ENCODE measurements at places on chromosomes 4 and X.

DNA sequence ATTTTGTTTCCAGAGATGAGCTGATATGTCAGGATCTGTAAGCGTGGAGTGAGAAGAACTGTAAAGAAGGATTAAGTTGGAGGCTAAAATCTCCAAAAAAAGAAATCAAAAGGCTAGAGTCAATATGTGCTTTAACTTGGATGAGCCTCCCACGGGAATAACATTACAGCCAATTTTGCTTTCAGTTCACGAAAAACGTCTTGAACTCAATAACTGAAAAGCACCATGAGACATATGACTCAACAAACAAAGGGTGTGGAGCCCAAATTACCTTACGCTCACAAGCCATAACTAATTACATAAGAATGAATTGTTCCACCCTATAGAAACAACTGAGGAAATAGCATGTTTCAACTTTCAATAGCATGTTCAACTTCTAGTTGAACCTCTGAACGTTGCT is 22.3 kb downstream of the TMPRSS11D start:
- peak; percentile 74 for DNase-seq

DNA sequence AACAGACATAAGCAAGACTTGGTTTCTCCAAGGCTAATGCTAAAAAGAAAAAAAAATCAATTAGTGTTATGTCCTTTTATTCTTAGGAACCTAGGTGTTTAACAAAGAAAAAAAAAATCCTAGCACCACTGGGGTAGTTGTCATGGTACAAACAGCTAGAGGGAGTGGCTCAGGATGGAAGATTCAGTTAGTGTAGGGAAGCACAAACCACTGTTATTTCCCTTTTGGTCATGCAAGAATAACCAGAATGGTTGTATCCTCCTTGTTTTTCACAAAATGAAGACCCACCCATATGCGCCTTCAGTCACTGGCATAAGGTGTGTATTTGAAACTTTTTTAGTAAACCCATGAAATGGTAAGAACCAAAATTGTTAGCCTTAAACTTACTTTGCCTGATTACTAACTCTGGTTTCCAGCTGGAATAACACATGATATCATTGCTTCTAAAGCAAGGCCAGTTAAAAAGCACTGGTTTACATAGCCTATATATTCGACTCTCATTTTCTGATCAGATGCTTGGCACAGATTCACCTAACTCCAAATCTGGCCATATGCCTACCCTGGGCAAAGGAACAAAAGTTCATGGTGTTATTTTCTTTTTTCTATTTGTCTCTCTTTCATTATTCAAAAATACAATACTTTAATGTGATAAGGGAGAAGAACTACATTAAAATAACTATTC is 132.6 kb downstream of the SCFD2 start:
- no peak for DNase-seq

GRCh38 chr4:11505221-11505971 is 76.7 kb upstream of the HS3ST1 start:
- DNase-seq: peak; percentile 97

DNA sequence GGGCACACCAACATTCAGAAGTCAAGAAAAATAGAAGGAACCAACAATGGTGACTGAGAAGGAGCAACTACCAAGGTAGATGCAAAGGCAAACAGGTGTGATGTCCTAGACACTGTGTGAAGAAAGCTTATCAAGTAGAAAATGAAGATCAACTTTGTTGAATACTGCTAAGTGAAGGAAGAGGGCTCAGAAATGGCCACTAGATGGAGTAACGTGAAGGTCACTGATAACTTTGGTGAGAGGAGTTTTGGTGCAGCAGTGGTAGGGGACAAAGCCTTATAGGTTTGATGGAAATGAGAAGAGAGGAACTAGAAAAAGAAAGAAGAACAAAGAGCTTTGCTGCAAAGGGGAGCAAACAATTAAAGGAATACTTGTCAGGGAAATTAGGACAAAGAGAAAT is 23.5 kb downstream of the OTC start:
- DNase-seq: no peak

DNA sequence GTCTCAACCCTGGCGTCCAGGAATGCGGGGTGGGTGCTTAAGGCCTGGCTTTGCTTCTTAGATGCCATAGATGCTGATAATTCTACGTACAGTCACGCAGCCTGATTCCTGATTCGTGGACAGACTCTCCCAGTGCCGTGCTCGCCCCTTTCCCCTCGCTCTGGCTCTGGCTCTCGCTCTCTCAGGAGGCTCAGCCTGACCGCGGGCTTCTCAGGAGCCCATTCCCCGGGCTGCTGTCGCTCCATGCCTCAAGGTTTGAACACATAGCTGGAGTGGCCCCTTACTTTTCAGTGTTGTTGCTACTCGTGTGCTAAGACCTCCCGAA is 59.2 kb upstream of the ZC4H2 start:
- no peak for DNase-seq

GRCh38 chr4:157997296-157997695 is 175.5 kb downstream of the GASK1B start:
- DNase-seq: no peak

GRCh38 chrX:118178450-118178849 is 61.8 kb upstream of the KLHL13 start:
- no peak for DNase-seq

- no peak for DNase-seq
Measured at GRCh38 chr4:134787315-134787714, 585.7 kb upstream of the PABPC4L start.

DNA sequence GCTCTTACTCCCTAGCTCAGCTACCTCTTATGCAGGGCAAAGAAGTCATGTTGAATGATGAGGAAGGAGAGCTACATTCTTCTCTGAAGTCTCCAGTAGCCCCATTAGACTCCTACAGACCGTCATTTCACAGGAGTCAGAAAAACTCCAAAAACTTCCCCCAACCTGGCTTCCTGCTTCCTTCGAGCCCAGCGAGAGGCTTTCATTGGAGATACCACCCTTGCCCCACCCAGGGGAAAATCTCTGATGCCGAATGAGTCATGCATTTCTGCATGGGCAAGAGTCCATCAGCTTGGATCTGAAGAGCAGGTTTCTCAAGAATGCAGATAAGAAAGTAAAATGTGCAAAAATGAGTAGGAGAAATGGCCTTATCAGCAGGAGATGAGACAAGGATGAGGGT is 53.0 kb downstream of the ARSF start:
- peak; percentile 2 for DNase-seq

- DNase-seq: no peak
Measured at GRCh38 chr4:139785356-139785755, 119.7 kb downstream of the MGST2 start.

- DNase-seq: no peak
Measured at GRCh38 chr4:89957046-89957926, 62.6 kb downstream of the MMRN1 start.

GRCh38 chr4:112994732-112995464 is 54.6 kb upstream of the ANK2 start:
- DNase-seq: no peak

DNA sequence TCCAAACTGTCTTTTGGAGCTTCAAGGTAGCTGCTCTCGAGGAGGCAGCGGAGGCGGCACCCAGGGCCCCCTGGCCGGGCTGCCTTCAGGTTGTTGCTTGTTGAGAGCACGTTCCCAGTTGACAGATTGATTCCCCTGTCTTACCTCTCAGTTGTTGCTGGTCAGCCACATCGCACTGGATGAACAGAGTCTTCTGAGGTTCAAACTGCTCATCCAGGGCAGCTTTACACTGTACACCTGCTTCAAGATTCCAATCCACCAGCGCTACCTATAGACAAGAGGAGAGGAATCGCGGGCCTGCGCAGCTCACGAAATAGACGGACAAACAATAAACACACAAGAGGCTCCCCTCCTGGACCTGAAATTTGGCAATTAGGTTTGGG is 497 bp downstream of the HPGD start:
- DNase-seq: no peak

DNA sequence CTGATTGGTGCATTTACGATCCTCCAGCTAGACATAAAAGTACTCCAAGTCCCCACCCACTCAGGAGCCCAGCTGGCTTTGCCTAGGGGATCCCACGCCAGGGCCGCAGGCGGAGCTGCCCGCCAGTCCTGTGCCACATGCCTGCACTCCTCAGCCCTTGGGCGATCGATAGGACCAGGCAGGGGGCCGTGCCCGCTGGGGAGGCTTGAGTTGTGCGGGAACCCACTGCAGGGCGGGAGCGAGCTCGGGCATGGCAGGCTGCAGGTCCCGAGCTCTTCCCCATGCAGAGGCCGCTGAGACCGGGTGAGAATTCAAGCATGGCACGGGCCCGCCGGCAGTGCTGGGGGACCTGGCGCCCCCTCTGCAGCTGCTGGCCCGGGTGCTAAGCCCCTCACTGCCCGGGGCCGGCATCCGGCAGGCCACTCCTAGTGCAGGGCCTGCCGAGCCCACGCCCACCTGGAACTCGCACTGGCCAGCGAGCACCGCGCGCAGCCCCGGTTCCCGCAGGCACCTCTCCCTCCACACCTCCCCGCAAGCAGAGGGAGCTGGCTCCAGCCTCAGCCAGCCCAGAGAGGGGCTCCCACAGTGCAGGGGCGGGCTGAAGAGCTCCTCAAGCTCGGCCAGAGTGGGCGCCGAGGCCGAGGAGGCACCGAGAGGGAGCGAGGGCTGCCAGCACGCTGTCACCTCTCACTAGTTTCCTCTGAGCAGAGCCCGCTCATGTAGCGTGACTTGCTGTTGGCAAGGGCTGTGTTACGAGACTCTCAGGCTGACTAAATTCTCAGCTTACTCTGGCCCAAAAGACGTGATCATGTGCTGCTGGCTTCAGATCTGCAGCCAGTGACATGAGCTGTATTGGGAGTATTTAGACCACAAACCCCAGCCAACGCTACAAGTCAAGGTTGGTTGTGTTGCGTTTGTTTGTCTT is 87.5 kb downstream of the TRAPPC11 start:
- peak; percentile 46 for DNase-seq

GRCh38 chrX:106612393-106612763 is 600 bp downstream of the RADX start:
- DNase-seq: no peak

DNA sequence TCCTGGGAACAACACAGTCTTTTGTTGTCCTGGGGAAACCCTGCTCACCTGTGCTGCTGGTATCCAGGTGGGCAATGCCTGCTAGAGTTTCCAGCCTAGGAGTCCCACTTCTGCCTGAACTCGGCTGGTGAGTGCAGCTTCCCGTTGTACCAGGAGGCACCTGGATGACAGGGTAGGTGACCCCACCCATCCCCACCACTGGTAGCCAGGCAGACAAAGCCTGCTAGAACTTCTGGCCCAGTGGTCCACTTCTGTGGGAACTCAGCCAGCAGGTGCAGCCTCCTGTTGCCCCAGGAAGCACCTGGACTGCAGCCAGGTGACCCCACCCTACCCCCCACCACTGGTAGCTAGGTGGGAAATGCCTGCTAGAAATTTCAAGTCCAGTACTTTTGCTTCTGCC is 9.7 kb upstream of the TCEAL2 start:
- DNase-seq: no peak
